Inflammatory macrophage (primary cell): ENCODE measurements at places on chromosomes 5 and 9.

GRCh38 chr9:113350937-113351336, 1.6 kb downstream of the BSPRY start:
- DNase-seq, result peak; percentile 50

- DNase-seq, result peak; percentile 37
These were observed 20.3 kb upstream of the THG1L start for GRCh38 chr5:157710882-157711281.

- DNase-seq, result no peak
These were observed 4.7 kb downstream of the PLIN2 start for GRCh38 chr9:19122490-19123042.

DNA sequence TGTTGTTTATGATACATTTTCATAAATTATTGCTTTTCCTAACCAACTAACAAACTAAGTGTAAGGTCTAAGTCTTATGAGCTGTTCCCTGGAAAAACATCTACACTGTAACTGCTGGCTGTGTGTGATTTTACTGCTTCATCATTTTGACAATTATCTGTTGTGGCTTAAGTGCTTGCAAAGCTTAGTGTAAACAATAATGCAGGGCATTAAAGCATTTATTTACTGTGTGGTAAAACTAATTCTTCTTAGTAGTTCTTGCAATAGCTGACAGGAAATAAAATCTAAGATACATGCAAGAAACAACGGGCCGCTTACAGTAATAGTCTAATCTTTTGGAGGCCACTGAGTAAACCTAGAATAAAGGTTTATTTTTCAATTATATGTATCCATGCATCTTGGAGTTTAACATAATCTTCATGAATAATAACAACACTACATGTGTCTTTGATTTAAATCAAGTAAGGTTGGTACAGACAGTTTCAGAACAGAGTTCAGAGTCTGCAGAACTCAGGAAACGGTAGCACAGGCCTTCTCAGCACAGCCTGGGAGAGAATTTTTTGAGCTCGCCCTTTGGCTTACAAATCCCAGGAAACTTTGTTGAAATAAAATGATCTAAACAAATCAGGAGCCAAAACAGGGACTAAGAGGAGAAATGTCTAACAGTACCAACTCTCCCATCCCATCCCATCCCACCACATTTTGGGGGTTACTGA, 473.1 kb downstream of the NR2F1-AS1 start:
- no peak for DNase-seq

GRCh38 chr5:175696139-175696854, 38.4 kb downstream of the HRH2 start:
- peak; percentile 98 for DNase-seq

- DNase-seq, result no peak
These were observed 37.7 kb upstream of the SHOC1 start for GRCh38 chr9:111832449-111832848.

DNA sequence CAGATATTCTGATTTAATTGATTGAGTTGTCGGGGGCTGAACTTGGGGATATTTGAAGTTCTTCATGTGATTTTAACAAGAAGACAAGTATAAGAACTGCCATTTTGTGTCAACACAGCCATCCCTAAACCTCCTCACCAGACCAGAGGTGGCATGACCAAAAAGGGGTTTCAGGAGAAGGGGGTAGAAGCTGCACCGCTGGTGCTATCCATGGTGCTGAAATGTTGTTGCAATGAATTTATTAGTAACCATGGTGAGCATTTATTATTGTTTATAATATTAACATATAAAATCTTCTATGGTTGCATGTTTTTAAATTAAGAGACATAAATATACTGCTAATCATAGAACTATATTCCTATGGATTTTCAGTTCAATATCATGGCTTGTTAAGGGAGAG, 72.3 kb downstream of the GNA14 start:
- no peak for DNase-seq

DNA sequence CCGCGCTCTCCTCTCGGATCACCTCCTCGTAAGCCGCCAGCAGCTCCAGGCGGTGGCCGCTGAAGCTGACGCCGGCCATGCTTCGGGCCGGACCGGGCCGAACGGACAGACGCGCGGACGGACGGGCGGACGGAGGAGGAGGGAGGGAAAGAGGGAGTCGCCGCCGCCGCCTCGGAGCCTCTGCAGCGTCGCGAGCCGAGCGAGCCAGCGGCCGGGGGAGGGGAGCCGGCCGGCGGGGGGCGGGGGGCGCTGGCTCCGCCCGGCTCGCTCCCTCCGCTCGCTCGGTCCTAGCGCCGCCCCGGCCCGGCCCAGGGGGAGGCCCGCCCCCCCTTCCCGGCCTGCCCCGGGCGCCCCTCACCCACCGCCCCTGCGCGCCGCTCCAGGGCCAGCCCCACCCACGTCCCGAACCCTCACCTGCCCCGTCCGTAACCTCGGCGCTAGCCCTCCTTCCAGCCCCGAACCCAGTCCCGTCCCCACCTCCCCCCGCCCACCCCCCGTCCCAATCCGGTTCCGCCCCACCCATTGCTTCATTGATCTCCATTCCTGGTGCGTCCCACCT, at the start of gene DBN1:
TSS of gene DBN1 (minus strand) at position 192 of the 559 bp plus-strand sequence. CDS start at position 79, 113 bp downstream.
- DNase-seq, result no peak

DNA sequence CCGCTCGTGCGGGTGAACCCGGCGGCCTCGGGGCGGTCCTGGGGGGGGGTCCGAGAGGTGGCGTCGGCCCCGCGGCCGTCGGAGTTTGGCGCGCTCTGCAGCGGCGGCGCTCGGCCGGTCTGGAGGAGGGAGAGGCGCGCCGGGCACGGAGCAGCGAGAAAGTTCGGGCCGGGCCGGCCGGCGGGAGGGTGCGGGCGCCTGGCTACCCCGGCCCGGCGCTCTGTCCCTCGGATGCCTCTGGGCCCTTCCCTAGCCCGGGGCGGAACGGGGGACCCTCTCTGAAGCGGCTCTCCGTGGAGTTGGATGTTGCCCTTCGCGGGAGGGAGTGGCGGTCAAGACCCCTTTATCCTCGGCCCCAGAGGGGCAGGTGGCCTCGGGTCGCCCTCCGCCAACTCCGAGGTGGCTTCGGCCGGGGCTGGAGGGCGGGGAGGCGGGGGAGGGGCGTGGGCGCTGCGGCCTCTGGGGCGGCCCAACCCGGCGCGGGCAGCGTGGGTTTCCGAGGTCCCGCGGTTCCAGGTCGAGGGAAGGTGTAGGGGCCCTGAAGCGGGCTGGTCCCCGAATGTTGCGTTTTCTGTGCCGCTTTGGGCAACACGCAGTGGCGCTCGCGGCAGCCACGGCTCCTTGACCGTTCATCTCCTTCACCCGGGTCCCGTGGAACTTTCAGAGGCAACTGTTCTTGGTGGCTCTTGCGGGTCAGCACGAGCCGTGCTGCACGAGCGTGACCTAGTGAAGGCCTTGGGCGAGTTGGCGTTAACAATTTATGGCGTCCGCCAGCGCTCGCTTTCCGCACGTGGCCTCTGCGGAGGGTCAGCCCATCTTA, 290.5 kb downstream of the DOCK8 start:
- DNase-seq, result no peak

DNA sequence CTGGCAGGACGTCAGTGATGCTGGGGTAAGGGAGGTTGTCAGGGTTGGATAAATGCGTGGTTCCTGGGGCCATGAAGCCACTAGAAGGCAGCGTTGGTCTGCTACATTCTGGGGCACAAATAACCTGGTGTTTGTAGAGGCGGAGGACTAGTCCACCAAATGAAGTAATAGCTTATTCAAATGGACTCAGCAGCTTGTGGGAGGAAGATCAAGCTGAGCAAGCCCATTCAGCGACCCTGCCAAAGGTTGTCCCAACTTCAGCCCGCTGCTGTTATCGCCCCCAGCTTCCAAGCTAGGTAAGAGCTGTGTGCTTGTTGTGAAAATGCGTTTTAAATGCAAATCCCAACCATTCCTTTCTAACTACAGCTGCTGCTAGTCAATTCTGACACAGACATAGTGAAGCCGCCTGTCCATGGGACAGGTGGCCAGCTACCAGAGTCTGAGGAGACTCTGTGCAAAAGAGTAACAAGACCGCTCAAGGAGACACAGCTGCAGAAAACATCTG, 7.6 kb upstream of the FAM240B start:
- DNase-seq, result no peak

GRCh38 chr9:87035879-87036278, 88.6 kb upstream of the GAS1 start:
- DNase-seq, result no peak

GRCh38 chr5:33363537-33363936, 77.2 kb upstream of the TARS1 start:
- DNase-seq, result no peak

DNA sequence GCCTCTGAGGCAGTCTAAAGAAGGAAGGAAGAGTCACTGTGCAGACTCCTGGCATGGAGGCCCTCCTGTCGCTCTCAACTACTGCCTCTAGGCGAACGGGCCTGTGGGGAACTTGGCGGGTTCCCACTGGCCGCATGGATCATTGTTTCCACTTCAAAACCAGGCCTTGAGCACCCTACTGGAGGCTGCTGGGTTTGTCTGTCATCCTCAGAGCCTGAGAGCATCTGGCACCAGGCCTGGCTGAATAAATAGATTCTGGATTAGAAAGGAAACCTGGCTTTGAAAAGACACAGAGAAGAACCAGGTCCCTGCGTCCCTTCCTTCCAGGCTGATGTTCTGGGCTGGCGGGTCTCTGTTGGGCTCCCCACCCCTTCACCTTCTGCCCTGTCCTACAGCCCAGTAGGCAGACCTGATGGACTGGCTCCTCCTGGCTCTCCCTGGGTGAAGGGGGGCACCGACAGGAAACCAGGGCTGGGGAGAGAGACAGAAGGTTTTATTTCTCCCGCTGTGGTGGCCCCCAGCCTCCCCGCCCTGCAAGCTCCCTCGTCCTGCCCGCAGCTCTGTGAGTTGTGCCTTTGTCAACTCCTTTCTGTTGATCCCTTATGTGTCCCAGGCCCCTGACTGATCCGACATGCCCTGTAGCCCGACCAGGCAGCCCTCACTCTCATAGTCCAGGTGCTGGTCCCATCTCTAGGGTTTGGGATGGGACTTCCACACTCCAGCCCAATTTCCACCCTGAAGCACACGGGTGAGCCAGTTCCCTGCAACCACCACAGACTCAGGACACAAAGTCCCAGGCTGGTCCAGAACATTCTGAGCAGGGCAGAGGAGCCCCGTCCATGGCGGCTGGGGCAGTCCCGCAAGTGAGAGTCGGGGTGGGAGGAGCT, 50.1 kb downstream of the ADAMTS2 start:
- no peak for DNase-seq

GRCh38 chr5:131607903-131608540, 27.0 kb downstream of the RAPGEF6 start:
- no peak for DNase-seq

- DNase-seq, result no peak
These were observed 42.7 kb upstream of the MVB12B start for GRCh38 chr9:126283799-126284465.

DNA sequence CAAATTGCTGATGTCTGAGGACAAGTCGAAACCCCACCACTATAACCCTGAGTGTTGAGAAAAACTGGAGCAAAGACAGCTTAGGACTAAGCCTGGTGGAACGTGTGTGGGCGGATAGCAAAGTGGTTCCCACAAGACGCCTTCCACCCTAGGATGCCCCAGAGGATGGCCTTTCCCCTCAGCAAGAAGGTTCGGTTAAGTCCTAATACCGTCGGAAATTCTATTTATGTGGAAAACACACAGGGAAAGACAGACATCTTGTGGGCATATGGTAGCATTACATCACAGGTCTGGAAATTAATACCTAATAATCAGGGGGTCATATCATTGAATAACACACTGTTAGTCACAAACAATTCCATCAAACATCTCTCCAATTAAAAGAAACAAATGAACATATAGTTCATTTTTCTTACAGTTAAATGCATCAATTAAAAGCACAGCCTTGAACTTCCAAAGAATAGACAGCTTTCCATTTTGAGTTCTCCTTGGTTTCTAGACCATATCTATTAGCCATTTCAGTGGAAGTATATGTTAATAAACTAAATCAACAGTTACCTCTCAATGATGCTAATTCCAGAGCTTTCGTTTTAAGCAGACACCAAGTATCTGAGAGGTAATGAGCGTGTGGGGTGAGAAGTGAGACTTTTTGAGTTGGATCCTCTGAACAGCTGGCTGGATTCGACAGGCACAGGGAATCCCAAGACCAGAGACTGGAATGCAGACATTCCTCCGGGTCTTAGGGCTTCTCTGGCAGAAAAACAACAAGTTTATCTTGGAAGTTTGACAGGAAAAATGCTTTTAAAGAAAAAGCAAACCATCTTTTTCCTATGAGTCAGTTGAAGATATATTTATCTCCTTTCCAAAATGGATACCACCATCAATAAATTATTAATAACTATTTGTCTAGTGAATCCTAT, 2.9 kb upstream of the ICE1 start:
- peak; percentile 35 for DNase-seq

GRCh38 chr9:1962588-1963106, 52.5 kb upstream of the SMARCA2 start:
- no peak for DNase-seq

GRCh38 chr9:94250456-94250855, 8.6 kb upstream of the ZNF169 start:
- no peak for DNase-seq

GRCh38 chr5:54990841-54991258, 5.5 kb upstream of the ESM1 start:
- DNase-seq, result no peak

DNA sequence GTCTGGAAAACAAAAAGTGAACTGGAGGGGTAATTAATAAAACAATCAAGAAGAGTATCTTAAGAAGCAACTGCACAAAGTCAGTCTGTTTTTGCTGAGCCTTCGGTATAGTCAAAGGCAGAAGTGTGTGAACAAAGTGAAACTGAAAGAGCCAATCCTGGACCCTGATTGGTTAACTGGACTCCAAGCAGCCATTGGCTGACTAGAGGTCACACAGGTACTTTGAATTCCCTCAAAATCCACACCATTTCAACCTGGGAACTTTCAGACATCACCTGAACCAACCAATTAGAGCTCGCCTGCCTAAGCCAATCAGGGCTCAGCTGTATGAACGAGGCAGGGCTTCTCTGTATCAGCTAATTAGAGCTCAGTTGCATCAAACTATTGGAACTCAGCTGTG, 286.7 kb downstream of the TLE4 start:
- no peak for DNase-seq

- no peak for DNase-seq
These were observed 99.2 kb upstream of the IQGAP2 start for GRCh38 chr5:76303921-76304320.

- DNase-seq, result no peak
These were observed 49.6 kb downstream of the EPB41L4B start for GRCh38 chr9:109270971-109271925.

DNA sequence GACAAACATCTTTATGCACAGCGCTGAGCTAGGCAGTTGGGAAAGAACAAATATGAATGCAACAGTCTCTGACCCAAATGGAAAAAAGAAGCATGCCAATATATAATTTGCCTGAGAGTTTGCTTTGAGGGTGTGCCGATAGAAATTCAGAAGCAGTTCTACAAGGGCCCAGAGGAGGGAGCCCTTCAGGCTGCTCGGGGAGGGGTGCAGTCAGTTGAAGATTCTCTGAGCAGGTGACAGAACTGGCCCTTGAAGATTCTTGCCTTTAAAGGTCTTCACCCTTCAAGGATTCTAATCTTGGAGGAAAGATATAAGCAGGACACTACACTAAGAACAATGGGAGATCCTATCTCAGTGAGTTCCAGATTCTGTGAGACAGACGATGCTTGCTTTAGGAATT, 3.7 kb upstream of the PAPPA start:
- DNase-seq, result no peak
